ENCODE measurements at places on chromosomes 16 and 17.

DNA sequence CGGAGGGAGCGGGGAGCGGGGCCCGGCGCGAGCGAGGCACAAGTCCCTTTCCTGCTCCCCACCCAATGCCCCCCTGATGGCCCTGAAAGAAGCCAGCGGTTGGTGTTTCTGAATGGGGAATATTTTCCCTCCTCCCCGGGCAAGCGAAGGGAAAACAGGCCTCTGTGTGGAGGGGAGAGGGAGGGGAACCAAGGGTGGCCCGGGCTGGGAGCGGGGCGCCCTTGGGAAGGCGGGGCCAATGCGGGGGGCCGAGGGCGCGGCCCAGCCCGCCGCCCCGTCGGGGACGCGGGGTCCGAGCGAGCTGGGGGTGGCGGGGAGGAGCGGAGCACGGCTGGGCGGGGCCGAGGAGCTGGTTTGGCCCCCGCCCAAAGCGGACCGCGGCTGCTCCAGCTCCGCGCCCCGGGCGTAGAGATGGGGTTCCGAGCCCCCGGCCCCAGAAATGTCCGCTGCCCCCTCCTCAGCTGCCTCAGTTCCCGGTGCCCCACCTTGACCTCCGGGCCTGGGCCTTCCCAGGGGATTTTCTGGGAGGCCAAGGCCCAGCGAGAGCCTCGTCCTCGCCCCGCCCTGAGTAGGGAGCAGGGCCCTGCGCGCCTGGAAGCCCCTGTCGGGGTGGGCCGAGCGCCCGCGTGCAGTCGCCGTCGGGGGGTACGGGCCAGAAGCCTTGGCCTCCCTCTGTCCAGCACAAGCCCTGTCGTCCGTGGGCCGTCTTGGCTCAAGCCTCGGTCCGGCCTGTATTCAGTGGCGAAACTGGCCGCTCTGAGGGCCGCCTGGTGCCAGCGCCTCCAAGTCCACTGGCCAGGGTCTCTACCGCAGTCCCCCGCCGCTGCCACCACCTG is 3.9 kb upstream of the HEXIM1 start:
- no peak for DNase-seq

DNA sequence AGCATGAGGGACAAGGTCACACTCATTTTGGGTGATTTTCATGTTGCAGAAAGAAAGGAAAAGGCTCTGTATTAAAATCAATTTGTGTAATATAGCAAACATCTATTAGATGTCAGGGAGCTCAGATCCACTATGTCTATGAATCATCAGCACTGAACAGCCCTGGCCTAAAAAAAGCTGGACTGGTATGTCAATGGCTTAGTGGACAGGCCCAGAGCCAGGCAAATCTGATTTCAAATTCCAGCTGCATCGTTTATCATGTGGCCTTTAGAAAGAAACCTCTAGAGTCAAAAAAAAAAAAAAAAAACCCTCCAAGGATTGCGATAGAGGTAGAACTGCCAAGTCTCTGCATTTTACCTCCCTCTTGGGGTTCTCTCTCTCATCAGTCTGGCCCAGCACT is 5.4 kb downstream of the GAS7 start:
- no peak for DNase-seq

- no peak for DNase-seq
Observed at GRCh38 chr16:57575468-57576277, 33.2 kb downstream of the ADGRG5 start.

DNA sequence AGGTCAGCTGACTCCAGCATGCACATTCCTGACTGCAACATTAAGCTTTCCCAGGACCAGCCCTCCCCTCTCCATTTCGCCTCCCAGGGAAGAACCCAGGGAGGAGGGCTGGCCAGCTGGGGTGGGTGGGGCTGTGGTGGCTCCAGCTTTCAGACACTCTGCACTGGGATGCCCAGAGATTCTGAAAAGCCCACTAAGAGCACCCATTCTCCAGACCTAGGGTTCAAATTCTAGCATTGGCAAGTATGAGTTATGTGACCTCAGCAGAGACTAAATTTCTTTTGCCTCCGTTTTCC is 7.8 kb downstream of the DLX3 start:
- no peak for DNase-seq

- no peak for DNase-seq
Observed at GRCh38 chr16:11980136-11980844, 3.8 kb downstream of the SNX29 start.

DNA sequence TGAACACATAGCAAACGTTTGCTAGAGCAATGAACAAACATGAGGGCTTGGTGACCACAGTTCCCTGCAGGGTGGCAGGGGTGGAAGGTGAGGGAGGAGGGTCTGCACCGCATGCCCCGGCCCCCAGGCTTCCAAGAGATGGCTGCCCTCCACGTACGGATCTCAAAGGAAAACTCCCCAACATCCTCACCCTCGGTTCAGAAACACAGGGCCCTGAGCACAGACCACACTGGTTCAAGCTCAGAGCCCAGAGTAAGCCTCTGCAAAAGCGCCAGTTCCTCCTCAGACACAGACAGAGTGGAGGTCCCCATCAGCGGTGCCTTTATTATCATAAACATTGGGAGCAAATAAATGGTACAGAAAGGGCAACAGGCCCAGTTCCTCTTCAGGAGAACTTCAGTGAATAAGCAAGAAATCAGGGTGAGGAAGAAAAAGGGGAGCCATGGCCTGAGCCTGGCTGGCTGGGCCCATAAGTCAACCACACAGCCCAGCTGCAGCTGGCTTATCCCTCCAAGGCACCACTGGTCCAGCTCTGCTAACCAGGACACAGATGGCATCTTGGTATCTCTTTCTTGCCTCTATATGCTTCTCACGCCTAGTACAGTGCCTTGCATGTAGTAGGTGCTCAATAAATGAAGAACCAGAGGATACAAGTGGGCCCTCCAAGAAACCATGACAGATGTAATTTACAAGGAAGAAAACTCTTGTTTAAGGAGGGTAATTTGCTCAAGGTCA is 11.0 kb downstream of the MPO start:
- DNase-seq: no peak

GRCh38 chr16:66115373-66115772 is 251.1 kb upstream of the CDH5 start:
- no peak for DNase-seq

GRCh38 chr17:82017612-82018151 is 5.0 kb downstream of the CENPX start:
- DNase-seq: no peak

DNA sequence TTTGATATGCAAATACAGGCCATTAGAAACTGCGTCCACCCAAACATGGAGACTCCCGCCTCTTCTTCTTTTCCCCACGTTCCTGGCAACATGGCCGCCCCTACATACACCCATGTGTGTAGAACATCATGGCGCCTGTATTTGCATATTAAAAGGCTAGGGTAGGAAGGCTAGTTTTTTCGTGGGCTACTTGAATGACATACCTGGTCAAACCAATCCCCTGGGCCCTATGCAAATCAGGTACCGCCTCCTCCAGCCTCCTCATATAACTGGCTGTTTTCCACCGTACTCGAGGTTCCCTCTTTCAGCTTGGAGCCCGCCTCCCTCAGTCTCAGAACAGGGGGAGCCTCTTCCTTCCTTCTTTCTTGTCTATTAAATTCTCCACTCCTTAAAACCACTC is 840 bp upstream of the CD300LB start:
- DNase-seq: no peak

DNA sequence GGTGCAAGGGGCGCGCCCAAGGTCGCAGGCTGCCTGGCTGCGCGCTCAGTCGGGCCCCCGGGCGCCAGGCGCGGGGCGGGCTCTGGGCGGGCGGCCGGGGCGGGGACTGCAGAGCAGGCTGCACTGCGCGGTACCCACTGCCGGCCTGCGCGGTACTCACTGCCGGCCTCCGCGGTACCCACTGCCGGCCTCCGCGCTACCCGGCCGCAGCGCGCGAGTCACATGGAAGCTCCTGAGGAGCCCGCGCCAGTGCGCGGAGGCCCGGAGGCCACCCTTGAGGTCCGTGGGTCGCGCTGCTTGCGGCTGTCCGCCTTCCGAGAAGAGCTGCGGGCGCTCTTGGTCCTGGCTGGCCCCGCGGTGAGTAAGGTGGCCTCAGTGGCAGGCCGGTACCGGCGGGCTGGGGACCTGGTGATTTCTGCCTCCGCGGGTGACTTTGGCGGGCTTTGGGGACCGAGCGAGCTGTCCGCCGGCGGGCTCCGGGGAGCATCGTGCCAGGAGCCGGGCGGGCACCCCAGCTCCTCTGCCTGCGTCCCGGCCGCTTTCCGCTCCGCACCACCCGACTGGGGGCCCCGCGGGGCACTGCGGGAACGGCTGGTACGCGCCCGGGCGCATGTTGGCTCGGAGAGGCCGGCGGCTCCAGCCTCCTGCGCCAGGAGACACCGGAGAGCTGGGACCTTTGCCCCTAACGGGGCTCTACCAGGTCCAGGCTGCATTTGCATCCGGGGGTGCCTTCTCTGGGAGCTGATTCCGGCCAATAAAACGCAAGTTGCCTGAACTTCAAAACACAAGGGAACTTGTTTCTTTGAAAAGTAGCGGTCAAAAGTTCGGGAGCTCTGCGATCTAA is at the start of gene SLC47A1:
SLC47A1 (plus strand) TSS at position 137 of the 844 bp plus-strand sequence; CDS start at position 223, 86 bp downstream.
- peak; percentile 6 for DNase-seq

- peak; percentile 20 for DNase-seq
Observed at GRCh38 chr17:17966399-17966798, 5.8 kb downstream of the TOM1L2 start.

DNA sequence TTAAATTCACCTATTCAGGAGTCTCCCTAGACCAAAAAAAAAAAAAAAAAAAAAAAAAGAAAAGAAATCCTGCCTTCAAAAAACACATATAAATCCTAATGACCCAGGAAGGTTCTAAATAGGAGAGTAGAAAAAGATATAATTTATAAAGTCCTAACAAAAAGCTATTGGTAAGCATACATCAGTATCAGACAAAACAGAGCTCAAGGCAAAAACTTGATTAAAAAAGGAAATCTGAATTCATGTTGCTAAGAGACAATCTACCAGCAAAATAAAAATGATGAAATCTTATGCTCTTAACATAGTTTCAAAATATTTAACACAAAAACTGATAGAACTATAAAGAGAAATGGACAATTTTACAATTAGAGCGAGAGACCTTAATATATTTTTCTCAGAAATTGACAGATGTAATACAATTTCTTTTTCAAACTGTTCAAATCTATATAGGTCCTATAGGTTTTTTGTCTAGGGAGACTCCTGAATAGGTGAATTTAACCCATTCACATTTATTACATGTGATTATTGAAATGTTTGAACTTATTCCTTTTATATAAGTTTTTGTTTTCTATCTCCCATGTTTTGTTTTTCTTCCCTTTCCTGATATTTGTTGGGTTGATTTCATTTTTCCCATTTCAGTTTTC is 57.0 kb downstream of the NT5M start:
- DNase-seq: no peak

- DNase-seq: peak; percentile 62
Observed at GRCh38 chr16:29825145-29826044, 5.1 kb downstream of the MVP start.

DNA sequence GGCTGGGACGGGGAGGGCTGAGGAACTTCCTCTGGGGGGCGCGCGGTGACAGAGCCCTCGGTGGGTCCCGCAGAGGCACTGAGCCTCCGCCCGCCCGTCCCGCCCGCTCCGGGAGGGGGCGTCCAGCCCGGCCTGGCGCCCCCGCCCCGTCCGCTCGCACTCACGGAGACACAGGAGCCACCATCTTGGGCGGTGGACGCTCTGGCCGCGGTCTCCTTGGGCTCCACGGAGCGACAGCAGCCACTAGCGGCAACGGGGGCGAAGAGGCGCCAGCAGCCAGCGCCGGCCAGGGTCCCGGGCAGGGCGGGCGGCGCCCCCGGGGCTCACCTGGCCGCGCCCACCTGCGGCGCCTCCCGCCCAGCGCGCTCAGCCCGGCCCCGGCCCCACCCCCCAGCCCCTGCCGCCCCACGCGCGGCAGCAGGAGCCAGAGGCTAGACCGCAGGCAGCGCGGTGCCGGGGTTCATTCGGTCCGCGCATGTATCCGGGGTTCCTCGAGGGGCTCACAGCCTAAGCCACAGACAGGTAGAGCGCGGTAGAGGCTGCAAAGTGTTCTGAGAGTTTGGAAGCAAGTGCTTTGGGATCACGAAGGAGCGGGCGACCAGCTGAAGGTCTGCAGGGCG is at the start of gene C17orf113:
C17orf113 (minus strand) TSS at position 209 of the 620 bp plus-strand sequence. CDS start 7,225 bp downstream, outside the sequence.
- peak; percentile 16 for DNase-seq

DNA sequence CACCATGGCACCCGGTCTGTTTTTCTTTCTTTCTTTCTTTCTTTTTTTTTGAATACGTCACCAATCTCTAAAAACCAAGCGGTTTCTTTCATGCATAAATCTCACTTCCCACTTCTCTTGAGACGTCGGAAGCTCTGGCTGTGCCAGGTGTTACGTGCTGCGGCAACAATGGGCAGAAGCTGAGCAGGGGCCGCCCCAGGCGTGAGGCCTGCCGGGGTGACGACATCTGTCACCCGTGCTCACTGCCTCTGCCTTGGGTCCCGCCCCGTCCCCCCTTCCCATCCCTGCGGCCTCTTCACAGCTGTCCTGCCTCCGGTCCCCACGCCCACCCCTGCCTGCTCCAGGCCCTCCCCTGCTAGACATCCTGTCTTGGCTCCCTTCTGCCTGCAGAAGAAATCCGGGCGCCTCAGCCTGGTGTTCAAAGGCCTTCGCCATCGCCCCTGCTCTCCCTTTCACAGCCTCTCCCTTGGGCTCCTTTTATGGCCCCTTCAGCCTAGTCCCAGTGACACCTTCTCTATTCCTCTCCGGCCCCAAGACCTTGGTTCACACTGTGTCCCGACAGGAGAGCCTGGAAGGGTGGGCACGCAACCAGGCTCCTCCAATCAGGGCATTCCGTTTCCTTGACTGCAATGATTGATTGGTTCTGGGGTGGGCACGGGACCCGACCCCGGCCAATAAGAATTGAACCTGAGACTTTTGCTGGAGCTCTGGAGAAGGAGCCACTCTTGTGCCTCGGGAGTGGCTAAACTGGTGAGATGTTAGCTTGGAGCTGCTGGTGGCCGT is 4.8 kb downstream of the P2RX1 start:
- peak; percentile 85 for DNase-seq

GRCh38 chr17:16513873-16514272 is 21.9 kb upstream of the LRRC75A start:
- DNase-seq: no peak

DNA sequence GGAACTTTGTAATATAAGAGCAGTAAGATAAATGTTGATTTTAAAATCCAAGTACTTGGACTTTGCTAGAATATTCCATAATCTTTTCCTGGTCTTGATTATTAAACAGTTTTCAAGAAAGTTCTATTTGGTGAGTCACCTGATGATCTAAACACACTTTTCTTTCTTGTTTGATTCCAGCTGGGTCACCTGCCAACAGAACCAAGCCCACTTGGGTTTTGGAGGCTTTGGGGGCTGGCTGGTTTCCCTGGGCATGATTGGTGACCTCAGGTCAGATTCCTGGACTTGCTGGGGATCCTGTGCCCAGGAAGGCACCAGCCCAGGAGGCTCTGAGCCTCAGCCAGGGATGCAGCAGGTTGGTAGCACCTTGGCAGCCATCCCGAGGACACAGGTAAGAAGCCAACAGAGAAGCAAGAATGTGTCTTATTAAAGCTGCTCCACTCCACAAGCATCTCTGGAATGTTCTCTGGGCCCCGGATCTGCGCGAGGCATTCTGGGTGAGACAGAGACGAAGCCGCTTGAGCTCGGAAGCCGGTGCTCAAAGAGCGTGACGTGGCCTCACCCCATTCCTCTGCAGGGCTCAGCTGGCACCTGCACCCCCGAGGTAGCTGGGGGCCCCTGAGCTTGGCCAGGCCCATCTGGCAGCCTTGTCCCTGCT is 3.1 kb upstream of the TEX19 start:
- no peak for DNase-seq

- DNase-seq: peak; percentile 59
Observed at GRCh38 chr17:13024526-13025257, 6.9 kb upstream of the ELAC2 start.

Measured in stimulated activated CD4-positive, alpha-beta T cell treated with anti-CD3 and anti-CD28 coated beads, Interleukin-1b, Interleukin-23, amount 100 ng/mL, for 48 hours (primary cell).